ENCODE measurements at places on chromosomes 5 and 9.

GRCh38 chr5:15690611-15691010, 190.6 kb downstream of the FBXL7 start:
- no peak for DNase-seq

GRCh38 chr9:117307701-117308100, 107.2 kb downstream of the ASTN2 start:
- DNase-seq: no peak

DNA sequence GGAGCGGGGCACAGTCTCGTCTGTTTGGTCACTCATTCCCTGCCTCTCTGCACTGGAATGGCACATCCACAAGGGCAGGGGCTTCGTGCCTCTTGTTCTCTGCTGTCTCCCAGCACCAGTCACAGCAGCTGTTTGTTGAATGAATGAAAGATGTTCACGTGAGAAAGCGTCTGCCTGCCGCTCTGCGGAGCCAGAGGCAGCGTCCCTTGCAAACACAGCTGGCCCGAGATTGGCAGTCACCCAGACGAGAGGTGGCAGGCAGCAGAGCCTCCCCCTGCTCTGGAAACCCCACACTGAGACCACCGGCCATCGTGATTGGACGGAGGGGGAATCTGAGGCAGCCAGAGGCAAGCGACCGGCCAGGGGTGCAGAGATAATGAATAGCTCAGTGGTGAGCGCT, 6.0 kb upstream of the FAM163B start:
- no peak for DNase-seq

- DNase-seq: no peak
Measured at GRCh38 chr5:97071101-97071500, 71.3 kb downstream of the LIX1 start.

GRCh38 chr5:114324282-114324681, 37.6 kb upstream of the KCNN2 start:
- DNase-seq: no peak

DNA sequence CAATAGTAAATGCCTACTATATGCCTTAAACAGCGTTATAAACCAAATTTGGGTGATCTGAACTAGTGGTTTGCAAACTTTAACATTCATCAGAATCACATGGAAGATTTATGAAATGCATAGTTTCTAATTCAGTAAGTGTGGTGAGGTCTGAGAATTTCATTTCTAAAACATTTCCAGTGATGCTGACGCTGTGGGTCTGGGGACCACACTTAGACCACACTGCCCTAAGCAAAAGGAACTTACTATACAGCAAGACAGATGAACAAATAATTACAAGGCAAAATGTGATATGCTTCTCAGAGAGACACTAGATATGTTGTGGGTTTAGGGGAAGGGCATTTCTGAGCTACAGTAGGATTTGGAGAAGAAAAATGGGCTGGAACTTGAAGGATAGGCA, 72.6 kb downstream of the OXCT1 start:
- no peak for DNase-seq

DNA sequence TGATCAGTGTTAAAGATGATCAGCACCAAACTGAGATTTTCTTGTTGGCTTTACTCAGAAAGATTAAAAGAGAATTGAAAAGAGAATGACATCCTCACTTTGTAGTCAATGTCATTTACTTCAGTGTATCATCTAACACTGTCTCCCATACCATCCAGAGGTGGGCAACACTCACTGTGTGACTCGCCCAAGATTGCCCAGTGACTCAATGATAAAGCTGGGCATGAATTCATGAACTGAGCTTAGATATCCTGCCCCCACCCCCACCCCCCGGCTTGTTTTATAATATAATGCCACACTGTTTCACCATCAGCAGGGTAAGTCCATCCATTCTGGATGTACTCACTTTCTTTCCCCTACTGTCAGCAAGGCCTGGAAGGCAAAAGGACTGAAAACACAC, 242.2 kb downstream of the FAM114A2 start:
- no peak for DNase-seq

GRCh38 chr5:179265514-179266290, 79.6 kb downstream of the ADAMTS2 start:
- DNase-seq: no peak

GRCh38 chr9:105273731-105274130, 29.3 kb downstream of the SLC44A1 start:
- DNase-seq: no peak

- DNase-seq: no peak
Measured at GRCh38 chr5:120545951-120546350, 81.9 kb downstream of the PRR16 start.

DNA sequence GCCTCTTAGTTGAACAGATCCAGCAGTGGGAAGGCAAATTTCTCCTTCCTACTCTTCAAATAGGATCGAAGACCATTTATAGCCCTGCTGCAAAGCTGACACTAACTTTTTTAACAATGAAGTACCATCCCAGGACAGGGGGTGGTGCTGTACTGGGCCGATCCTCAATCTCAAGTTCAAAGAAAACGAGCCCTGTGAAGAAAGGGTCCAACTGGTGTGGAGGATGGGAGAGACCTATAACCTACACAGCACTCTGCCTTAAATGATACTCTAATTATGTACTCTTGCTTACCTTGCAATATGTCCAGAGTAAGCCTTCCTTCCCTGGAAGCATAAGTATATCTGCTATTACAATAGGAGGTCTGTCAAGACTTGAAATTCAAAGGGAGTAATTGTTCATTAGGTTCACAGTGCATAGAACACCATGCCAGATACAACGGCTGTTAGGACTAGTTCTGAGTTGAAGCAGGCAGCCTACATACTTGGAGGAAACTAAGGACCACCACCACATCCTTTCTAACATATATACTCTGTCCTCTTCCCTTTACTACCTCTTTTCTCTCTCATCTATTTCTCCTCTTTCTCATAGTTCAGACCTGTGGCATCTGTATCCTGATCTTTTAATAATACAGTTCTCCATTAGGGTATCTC, 6.2 kb downstream of the ETF1 start:
- no peak for DNase-seq

GRCh38 chr5:34584165-34584564, 72.0 kb upstream of the RAI14 start:
- no peak for DNase-seq

DNA sequence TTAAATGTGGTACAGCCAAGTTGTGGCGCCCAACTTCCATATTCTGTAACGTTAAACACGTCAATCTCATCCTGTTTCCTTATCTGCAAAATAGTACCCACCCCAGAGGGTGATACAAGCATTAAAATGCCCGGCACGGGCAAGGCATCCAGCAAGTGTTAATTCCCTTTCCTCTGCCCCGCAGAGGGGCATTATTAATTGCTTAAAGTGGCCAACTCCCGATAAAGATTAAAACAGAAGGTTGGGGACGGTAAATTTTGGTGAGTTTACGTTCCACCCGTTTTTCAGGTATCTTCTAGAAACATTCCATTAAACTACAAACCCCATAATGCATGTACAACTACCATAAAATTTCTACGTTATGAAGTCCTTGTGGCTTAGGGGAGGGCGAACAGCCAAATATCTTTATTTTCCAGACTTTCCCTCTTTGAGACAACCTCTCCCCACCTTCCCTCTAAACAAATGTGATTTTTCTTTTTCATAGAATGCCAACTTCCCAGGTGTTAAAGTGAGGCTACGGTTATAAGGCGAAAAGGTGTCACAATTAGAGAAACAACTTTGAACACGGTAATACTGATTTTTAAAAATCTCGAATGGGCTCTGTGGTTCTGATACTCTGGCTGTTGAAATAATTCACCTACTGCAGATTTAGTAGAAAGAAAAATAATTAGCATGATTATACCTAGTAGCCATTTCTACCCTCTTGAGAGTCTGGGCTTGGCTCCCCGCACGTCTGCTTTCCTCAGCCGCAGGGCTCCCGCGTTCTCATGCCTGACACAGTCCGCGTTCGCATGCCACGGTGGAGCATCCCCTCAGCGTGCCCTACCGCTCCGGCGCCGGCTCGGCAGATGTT, 1.2 kb upstream of the GPBP1 start:
- DNase-seq: no peak

DNA sequence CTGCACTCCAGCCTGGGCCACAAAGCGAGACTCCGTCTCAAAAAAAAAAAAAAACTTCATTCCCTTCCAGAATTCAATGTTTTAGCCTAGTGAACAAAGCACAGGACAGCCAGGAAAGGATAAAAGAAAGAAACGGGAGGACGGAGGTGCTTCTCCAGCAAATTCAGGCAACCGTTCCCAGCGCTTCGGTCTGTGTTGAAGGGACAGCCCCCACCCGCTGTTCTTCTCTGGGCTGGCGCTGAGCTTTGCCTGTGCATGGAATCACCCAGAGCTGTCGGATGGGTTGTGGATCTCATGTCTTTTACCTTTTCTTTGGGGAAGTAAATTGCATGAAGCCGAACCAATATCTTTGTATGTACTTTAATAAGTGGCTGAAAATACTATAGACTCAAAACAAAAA, 248.4 kb upstream of the IRX2 start:
- DNase-seq: no peak

GRCh38 chr5:91190314-91190690, 192.8 kb downstream of the ARRDC3 start:
- DNase-seq: no peak

DNA sequence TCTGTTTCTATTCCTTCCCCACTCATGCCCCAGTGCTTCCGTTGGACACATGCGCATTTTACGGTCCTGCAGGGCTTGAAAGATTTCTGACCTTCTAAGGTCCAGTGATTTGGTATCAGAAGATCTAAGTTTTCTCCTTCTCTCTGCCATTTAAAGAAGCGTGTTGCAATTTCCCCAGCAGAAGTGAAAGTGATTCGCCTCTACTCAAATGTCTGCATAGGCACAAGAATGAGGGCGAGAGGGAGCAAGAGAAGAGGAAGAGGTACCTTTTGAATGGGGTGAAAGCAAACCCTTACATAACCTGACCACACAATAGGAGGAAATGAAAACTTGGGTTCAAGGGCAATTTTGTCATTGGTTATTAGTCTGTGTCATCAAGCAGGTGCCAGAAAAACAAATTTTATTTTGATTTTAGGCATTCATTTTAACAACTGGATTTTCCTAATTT, 31.7 kb upstream of the NR3C1 start:
- no peak for DNase-seq

DNA sequence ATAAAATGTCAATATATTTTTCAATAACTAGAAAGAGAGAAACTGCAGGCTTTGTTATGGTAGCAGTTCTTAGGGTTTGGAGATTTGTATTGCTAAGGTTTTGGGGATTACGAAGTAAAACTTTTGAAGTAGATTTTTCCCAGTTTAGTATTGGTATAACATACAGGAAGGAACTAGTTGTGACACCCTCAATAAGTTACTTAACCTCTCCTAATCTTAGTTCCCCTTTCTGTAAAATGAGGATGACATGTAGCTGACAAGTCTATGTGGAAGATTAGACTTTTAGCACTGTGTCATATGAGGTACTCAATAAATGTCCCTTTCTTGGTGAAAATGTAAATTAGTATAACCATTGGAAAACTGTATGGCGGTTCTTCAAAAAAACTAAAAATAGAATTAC, 73.4 kb upstream of the ATG10 start:
- no peak for DNase-seq

DNA sequence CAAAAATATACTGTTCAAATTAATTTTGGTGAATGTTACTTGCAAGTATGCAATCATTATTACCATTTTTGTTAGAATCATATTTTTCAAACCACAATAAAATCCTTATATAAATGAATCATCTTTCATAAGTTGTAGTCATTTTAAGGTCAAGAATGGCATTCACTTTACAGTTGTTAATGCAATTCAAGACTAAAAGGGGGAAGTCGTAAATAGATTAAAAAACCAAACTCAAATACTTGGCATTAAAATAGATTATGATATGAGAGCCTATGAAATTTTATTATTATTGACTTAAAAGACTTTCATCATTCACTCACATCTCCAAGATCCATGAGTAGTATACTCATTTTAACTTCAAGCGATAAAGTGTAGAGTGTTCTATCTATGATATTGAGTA, 11.6 kb downstream of the CDH9 start:
- no peak for DNase-seq

DNA sequence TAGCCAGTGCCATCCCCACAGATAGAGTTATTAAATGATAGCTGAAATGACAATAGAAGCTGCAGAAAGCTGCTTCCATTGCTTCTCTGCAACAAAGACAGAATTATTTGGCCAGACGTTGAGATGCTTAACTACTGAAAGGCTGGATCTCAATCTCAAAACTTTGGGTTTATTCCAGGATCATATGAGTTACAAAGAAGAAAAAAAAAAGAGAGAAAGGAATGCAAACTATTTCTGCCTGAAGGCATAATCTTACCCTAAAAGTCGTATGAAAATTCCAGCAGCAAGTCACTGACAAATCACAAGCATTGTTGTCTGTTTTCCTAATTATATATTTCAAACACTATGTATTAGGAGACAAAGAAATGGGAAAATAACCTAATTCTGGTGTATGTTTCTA, 12.8 kb upstream of the TYRP1 start:
- no peak for DNase-seq

DNA sequence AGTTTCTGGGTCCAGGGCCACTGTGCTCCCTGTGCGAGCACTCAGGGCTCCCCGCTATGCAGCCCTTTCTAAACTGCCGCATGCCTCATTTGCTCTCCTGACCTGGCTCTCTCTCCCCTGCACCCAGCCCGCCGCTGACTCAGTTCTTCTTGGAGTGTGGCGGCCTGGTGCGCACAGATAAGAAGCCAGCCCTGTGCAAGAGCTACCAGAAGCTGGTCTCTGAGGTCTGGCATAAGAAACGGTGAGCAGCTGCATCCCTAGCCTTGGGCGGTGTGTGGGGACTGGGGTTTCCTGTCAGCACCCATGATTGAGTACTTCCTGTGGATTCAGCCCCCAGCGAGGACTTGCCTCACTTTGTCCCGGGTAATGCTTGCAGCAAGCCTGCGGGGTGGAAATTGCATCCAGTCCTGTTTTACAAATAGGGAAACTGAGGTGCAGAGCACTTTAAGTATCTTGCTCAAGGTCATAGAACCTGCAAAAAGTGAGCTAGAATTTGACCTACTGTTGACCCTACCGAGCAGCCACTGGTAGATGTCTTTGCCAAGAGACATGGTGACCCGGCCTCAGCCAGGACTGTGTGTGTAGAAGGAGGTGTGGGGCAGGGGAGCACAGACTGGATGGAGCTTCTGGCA, 27.9 kb downstream of the USP20 start:
- DNase-seq: no peak

DNA sequence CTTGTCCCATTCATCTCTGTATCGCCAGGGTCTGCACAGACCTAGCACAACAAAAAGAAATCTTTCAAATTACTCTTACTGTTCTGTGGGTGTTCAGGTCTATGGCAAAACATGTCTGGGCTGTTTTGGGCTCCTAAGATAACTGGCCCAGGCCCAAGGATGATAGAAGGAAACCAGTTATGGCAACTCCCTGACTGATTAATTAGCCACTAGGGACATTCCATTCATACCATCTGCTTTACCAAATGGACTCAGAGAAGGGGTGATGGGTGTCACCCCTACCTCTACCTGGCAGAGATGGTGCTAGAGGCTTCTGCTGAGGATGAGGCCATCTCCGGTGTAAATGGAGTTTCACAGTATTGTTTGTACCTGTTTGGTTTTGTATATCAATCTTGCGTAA, 1.9 kb downstream of the SLC31A2 start:
- DNase-seq: no peak

DNA sequence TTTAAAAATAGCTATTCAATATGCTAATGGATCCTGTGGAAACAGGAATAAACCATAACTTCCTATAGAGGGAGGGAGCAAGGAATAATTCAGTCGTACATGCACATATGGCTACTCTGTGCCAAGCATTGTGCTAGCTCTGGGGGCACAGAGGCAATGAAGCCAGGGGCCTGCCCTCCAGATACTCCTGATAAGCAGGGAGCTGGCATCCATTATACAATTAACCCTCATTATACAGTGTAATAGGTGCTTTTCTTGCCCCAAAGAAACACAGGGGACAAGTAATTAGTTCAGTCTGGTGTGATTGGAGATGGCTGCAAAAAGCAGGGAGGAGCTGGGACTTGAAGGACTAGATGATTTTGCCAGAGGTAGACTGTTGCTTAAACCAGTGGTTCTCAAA, 200.4 kb downstream of the SREK1 start:
- DNase-seq: no peak
